ENCODE measurements at places on chromosomes 11 and 22.

DNA sequence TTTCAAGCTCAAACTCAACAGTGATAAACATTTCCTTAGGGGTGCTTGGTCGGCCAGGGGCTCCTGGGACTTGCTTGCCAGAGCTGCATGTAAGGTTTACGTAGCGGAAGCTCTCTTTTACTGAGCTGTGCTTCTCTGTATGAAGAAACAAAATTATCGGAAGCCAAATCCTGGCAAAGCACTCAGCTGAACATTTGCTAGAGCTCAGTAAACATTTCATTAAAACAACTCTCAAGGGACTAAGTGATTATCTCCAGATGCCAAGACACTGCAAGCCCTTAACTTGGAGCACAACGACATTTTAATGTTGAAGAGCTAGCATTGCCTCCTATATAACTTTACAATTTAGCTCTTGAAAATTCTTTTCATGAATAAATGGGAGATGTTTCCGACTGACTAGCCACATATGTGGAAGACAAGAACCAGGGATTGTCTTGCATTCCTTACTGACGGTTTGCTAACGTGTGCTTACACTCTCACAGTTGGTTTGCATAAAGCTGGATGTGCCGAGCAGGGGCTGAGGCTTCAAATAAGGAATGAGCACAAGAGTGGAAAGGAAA lies 43.4 kb downstream of the SCUBE2 start:
- peak; percentile 47 for DNase-seq

DNA sequence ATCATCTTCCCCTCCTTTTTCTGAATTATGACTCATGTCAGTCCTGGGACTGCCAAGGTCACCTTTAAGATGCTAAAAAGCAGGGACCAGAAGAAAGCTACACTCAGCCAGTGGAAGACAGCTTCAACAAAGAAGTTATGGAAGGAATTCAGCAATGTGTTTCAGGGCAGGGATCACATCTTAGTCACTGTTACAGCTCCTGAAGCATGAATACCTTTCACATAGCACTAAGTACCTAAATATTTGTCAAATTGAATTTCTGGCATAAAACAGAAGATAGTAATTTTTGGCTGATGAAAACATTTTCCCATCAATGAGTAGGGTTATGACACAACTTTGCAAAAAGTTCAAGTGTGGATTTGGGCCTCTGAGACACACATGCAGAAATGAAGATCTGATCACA lies 5.2 kb downstream of the DDB1 start:
- DNase-seq = no peak

GRCh38 chr11:103091064-103091800 lies 728 bp downstream of the DCUN1D5 start:
- no peak for DNase-seq

- no peak for DNase-seq
These were observed 25.3 kb downstream of the C11orf58 start for GRCh38 chr11:16763746-16764145.

DNA sequence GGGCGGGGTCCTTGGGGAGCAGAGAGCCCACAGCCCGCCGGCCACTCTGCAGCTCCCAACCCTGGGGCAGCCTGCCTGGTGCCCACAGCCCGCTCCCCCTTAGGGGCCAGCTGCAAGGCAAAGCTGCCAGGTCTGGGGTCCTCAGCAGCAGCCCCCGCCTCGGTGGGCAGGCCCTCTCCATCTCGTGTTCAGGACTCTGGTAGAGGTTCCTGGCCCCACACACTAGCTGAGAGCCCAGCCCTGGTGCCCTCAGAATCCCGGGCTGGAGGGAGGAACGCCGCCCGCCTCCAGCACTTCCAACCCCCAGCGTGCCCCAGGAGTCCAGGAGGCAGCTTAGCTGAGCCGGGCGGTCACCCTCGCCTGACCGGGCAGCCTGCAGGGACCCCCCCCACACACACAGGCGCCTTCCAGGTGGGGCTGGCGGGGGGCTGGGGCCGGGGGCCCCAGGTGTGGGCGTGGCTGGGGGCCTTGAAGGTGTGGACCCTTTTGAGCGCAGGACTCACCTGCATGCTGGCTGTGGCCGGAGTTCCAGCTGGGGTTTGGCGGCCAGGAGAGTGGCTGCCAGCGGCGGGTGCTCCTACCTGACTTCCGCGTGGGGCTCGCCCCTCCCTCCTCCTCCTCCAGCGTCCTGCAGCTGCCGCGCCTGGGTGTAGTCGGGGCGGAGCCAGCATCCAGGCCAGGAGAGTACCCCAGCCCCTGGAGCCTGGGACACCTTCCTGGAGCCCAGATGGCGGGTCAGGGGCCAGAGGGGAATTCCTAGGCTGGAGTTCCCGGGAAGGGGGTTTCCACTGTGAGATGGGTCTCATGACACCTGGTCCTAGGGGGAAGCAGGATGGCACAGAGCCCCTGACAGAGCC lies at the start of gene ANO9:
ANO9 (minus strand) TSS at position 594 of the 857 bp plus-strand sequence; CDS start at position 509, 85 bp downstream.
- no peak for DNase-seq

DNA sequence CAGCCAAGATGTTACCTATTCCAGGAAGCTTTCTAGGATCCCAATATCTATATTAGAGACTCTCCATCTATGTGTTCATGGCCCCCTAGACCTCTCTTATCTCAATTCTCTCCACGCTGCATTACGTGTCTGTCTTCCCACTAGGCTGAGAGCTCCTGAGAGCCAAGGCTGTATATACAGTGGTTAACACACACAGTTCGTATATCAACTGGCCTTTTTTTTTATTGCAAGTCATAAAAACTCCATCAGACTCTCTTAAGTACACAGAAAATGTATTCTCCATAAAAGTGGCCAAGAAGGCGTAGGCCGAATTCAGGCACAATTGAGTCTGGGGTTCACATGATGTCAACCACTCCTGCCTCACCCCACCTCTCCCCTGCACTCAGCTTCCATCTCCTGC lies 115.9 kb downstream of the TRIM29 start:
- no peak for DNase-seq

- DNase-seq = no peak
These were observed 46.6 kb upstream of the CTSC start for GRCh38 chr11:88384004-88384668.

All from left renal cortex interstitium (tissue), 4 donors.